ENCODE measurements at places on chromosomes 13 and 19.

DNA sequence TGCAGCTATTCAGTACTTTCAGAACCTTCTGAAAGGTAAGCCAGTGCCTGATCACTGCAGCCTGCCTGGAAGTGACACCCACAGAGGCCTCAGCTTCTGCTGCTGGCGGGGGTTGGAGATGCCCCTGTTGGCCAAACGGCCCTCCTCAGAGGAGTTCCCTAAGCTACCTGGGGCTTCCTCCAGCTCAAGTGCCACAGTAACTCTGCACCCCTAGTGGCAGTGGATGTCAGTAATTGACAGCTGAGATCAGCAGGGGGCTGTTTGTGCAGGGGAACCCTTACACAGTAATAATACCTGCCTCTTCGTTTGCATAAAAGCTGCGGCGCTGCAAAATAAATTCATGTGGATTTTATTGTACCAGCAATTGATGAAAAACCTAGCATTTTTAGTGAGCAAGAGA lies 28.9 kb downstream of the TDRD12 start:
- no peak for DNase-seq

GRCh38 chr19:6056801-6057650 lies 53.3 kb downstream of the RFX2 start:
- peak; percentile 83 for DNase-seq

DNA sequence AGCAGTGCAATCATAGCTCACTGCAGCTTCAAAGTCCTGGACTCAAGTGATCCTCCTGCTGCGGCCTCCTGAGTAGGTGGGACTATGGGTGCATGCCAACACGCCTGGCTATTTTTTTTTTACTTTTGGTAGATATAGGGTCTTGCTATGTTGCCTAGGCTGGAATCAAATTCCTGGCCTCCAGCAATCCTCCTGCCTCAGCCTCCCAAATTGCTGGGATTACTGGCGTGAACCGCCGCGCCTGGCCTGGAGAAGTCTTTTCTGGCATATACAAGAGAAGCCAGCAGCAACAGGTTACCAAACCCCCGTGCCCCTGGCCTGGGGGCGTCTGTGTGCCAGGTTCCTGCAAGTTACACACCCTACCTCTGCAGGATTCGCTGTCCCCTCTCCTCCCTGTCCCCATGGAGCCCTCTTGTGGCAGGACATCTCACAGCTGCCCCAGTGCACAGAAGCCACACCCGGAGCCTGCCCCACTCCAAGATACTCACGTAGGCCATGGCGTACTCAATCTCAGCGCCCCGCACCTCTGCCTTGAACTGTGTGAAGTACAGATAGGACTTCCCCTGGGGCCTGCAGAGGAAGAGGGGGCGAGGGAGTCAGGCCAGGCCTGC lies 9.9 kb downstream of the MYDGF start:
- no peak for DNase-seq

DNA sequence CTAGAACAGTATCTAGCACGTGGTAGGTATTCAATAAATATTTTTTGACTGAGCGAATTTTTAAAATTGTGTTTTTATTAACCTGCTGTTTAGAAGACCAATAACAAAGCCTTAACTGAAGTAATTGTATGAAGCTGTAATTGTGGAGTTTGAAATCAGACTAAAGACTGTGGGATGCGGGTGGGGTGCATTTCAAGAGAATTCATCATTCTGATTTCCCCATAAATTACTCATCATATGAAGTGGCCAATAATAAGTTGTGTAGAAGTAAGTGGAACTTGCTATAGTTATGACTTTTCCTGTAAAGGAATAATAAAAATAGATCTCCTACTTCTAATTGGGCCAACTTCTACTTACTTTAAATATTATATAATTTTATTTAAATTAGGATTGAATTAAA lies 449.3 kb downstream of the PCDH9 start:
- DNase-seq: no peak

DNA sequence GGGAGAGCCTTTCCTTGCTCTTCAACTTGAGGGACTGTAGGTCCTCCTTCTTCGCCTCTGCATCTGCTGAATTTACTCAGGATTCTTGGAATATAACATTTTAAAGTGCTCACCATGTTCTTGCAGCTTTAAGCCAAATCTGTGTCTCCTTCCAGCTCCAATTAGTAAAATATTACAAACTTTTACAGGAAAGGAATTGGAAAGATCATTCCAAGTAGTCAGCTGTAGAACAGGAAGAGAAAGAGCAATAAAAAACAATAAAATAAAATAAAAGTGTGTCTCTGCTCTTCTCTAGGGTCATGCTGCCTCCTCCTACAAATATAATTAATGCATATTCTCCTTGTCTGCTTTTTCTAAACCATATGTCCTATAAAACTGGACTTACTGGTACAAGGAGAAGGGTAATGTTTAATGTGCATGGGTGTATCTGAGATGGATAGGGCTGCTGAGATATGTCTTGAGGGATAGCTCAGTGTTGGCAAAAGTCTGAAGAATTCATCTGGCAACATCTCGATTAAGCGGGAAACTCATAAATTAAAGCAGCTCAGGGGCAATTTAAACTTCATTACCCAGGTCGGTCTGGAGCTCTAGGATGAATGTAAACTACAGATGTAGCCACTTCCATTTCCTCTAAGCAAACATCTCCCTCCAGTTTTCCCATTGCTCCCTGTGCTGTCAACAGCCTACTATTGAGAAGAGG lies 25.0 kb downstream of the ENOX1 start:
- DNase-seq: no peak

DNA sequence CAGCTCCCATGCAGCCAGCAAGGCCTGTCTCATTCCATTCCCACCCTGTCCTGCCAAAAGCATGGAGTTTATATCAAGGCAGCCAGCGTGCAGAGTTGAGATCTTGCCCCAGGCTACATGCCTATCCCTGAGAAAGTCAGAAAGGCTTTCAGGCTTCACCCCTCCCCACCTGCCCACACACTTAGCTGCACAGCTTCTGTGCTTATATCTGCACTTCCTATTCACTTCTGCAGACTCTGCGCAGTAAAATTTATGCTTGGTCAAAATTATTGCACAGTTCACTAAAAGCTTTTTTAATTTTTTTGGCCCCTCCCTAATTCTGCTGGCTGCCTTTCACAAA lies 12.5 kb upstream of the ZNF675 start:
- DNase-seq: no peak

DNA sequence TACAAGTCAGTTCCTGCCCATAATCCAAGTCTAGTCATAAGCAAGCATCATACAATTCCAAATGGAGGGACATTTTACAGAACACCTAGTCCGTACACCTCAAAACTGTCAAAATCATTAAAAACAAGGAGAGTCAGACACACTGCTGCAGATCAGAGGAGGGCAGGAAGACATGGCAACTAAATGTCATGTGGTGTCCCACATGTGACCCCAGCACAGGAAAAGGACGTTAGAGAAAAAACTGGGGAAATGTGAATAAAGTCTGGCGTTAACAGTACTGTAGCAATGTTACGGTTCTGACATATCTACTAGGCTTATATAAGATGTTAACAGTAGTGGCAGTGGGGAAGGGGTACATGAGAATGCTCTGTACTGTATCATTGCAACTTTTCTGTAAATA lies 2.3 kb downstream of the ZSCAN5A start:
- no peak for DNase-seq

DNA sequence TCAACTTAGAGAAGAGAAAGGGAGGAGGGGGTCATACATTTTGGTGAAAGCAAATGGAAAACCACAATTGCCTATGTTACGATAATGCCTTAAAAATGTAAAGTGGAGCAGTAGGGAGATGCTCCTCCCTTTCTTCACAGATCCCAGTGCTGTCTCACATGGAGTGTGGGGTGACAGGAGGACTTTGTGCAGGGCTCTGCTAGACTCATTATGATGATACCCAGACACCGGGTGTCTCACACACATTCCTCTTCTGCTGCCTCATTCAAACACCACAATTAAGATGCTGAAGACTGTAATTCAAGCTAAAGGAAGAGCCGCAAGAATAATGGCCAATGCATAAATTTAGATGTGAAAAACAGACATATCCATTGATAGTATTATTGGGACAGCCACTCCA lies 150.6 kb downstream of the LHFPL6 start:
- DNase-seq: no peak

GRCh38 chr13:93325303-93326233 lies 99.0 kb downstream of the GPC6 start:
- no peak for DNase-seq

- no peak for DNase-seq
Observed at GRCh38 chr13:108981407-108981806, 352.0 kb downstream of the MYO16 start.

DNA sequence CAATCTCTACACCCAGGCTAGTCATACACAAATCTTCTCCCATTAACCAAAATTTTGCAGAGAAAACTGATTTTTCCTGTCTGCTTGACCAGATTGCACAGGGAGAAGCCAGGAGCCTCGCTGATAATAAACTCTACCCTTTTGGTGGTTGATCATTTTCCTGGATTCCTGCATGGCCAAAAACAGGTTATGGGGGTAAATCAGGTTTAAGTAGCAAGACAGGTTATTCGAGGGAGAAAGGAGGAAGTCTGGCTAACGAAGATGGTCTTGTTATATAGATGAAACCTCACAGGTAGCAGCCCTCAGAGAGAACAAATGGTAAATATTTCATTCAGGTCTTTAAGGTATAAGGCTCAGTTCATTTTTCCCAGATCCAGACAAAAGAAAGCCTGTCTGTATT lies 16.0 kb upstream of the CEACAM6 start:
- DNase-seq: no peak

- peak; percentile 29 for DNase-seq
Observed at GRCh38 chr13:72839831-72840426, 58.0 kb downstream of the PIBF1 start.

DNA sequence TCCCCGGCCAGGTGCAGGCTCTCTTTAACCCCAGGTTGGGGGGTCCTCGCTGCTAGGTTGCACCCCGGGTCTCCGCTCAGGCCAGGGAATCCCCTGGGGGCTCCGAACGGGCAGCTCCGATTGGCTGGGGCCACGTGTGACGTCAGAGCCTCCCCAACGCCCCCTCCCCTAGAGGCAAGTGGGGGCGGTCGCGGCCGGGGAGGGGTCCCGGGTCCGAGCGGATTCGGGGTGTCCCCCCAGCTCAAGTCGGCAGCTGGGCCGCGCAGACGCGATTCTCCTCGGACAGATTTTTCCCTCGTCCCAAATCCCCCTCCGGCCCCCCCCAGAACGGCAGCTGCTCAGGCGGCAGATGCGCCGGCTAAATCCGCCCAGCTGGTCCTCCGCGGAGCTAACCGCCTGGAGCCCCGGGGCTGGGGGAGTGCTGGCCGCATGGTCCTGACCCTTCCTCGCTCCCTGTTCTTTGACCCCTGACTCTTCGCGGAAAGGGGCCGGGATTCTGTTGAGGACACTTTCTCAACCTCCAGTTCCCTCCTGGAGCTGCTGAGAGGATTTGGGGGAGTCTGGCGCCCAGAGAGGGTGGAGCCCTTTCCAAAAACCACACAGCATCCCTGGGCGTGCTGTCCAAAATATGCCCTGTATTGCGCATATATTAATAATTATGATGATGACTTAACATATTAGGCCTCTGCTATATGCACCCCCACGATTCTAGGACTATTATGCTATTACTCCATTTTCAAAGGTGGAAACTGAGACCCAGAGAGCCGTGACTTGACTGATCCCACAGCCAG lies 25.4 kb upstream of the SEMA6B start:
- no peak for DNase-seq

- no peak for DNase-seq
Observed at GRCh38 chr13:49253310-49253709, 5.6 kb downstream of the CDADC1 start.

DNA sequence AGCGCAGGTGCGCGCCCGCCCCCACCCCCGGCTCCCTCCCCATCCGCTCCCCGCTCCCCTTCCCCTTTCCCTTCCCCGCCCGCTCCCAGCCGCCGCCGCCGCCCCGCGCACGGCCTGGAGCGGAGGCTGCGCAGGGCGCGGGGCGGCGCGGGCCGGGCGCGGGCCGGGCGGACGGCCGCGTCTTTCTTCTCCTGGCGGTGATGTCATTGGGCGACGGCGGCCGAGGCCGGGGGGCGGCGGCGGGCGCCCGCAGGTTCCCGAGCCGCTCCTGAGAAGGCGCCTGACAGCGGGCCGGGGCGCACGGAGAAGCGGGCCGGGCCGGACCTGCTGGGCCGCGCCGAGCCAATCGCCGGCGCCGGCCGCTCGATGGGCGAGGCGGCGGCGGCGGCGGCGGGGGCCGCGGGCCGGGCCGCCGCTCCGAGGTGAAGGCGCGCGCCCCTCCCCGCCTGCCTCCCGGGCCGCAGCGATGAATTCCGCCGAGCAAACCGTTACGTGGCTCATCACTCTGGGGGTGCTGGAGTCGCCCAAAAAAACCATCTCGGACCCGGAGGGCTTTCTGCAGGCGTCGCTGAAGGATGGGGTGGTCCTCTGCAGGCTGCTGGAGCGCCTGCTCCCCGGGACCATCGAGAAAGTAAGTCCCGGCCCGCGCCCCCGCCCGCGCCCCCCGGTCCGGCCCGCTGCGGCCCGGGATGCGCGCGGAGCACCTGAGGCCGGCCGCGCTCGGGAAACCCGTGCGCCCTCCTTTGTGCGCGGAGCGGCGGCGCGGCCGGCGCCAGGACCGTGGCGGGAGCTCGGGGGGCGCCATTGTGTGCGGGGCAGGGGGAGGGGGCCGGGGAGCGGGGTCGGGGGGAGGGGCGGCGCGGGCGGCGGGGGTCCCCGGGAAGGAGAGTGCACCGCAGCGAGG lies at the start of gene ARHGEF7:
TSS of gene ARHGEF7 (plus strand) at position 250 of the 904 bp plus-strand sequence. CDS start at position 467, 217 bp downstream.
- DNase-seq: peak; percentile 11

- no peak for DNase-seq
Observed at GRCh38 chr13:50119591-50119990, 104.3 kb downstream of the KCNRG start.

DNA sequence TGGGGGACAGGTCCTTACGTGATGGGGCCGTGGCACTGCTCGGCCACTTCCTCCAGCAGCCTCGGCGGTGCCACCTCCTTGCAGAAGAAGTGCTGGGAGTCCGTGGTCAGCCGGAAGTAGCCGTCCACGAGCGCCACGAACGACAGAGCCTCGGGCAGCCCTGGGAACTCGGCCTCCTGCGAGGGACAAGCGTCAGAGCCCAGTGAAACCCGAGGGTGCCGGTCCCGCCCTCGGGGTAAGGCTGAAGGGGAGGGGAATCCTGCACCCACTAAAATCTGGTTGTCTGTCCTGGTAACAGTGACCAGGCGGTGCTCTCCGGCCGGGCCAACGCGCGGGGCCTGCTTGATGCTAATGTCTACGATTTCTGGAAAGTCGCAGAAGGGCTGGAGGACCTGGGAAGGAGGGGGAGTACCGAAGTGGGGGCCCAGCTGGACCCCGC lies 6.4 kb downstream of the JAK3 start:
- no peak for DNase-seq

DNA sequence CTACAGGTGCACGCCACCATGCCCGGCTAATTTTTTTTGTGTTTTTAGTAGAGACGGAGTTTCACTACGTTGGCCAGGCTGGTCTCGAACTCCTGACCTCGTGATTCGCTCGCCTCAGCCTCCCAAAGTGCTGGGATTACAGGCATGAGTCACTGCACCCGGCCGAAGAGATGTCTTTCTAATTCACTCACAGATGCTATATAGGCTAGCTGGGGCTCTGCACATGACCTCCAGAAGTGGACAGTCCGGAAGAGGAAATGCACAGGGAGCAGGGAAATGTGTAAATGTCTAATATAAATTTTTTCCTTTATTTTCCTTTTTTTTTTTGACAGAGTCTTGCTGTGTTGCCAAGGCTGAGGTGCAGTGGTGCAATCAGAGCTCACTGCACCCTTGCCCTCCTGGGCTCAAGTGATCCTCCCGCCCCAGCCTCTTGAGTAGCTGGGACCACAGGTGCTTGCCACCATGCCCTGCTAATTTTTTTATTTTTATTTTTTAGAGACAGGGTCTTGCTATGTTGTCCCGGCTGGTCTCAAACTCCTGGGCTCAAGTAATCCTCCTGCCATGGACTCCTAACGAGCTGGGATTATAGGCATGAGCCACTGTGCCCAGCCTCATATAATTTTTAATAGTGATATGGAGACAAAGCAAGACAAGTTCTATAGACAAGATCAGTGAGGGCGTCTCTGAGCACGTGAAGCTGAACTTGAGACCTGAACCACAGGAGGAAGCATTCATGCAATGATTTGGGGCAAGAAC lies 8.4 kb downstream of the GIPC1 start:
- DNase-seq: no peak

All from cerebellar cortex (tissue), 1 donor.